ENCODE measurements at places on chromosomes 12 and 14.

DNA sequence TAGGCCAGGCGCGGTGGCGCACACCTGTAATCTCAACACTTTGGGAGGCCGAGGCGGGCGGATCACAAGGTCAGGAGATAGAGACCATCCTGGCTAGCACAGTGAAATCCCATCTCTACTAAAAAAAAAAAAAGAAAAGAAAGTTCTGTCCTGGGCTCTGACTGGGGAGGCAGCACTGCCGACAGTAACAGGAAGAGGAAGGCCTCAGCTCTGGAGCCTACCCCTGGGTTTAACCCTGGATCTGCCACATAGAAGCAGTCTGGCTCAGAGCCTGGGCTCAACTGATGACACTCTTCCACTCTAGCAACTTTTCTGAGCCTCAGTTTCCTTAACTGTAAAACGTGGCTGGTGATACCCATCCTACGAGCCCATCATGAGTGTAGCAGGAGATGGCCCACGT lies 60.5 kb downstream of the ACTN1 start:
- DNase-seq: no peak

- no peak for DNase-seq
Observed at GRCh38 chr14:94392510-94392935, 4.1 kb upstream of the SERPINA1 start.

DNA sequence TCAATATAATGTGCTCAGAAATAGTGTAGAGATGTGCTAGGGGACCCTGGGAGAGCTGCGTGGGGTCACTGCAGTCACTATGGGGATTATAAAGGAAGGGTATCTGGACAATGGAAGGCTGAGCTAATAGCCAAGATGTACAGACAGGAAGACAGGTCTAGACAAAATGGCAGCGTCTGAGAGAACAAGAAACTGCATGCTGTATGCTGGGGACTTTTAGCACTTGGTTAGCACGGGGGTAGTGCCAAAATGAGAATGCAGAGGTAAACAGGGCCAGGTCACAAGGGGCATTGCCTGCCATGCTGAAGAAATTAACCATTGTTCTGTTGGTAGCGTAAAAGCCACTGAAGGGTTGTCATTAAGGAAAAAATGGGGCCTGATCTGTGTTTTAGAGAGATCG lies 308.2 kb downstream of the EMP1 start:
- DNase-seq: no peak

- DNase-seq: no peak
Observed at GRCh38 chr14:38723277-38723676, 379.8 kb downstream of the SEC23A start.

- no peak for DNase-seq
Observed at GRCh38 chr12:113069751-113070116, 13.2 kb downstream of the DTX1 start.

- no peak for DNase-seq
Observed at GRCh38 chr12:122062832-122063693, 15.5 kb upstream of the MLXIP start.

GRCh38 chr12:120678572-120678971 lies 8.4 kb upstream of the MLEC start:
- no peak for DNase-seq

DNA sequence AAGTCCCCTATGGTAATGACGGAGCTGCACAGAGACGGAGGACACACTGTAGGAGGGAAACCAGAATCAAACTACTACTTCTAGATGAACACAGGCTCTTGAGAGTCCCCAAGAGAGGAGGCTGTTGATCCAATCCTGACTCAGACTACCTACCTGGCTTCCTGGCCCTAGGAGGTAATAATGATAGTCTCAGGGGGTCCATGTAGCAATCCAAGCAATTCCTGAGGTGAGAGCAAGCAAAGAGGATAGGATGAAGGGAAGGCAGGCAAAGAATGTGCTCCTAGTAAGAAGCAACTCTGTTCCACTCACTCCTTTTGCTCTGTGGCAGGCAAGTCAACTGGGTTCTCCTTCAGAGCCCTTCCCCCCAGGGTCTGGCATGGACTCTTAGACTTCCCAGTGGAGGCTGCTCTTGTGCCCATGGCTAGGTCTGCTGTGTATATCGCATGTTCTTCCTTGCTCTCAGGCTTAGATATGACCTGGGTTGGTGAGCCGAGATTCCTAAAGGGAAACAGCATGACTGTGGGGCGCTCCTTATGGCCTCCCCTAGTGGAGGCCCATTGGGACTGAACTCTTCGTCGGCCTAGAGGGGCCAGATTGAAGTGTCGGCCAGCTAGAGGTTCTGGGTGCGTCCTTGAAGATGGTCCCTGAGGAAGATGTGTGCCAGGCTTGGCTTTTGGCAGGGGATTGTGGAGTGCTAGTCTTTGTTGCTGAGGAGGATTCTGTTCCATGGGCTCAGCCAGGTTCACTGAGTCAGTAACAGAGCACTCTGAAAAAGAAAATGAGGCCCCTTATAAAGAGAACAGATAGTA lies 2.1 kb downstream of the TINF2 start:
- DNase-seq: no peak

DNA sequence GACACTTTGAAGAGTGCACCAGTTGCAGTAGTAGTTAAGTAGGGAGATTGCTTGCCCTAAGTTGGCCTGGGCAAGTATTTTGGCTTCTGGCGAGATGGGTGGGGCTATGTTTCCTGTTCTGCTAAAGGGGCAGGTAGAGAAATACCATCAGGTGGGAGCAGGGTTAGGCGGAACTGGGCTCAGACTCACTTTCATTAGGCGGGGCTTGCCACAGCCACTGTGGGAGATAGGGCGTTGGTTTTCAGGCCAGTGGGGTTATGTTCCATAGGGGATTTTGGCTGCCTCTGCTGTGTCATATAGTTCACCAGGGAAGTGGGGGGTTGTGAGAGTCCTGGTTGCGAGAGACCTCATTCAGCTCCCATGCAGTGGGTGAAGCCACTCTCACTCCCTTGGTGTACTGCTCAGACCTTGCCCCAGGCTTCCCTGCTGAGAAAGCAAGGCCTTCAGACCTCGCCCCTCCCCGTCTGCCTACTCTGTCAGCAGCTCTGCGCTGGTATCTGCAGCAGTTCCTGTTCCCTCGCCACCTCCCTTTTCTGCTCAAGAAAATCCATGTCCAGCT lies 43.3 kb downstream of the AEBP2 start:
- no peak for DNase-seq

GRCh38 chr12:12986775-12987331 lies 13.2 kb downstream of the HEBP1 start:
- no peak for DNase-seq

- no peak for DNase-seq
Observed at GRCh38 chr14:75303381-75303789, 24.8 kb downstream of the FOS start.

DNA sequence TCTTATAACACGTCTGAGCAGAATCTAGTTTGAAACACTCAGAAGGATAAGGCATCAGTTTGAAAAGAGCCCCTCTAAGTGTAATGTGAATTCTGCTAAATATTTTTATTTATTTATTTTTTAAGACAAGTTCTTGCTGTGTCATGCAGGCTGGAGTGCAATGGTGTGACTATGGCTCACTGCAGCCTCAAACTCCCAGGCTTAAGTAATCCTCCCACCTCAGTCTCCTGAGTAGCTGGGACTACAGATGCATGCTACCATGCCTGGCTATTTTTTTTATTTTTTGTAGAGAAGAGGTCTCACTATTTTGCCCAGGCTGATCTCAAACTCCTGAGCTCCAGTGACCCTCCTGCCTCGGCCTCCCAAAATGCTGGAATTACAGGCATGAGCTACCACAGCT lies 225.9 kb upstream of the SEL1L start:
- DNase-seq: no peak

DNA sequence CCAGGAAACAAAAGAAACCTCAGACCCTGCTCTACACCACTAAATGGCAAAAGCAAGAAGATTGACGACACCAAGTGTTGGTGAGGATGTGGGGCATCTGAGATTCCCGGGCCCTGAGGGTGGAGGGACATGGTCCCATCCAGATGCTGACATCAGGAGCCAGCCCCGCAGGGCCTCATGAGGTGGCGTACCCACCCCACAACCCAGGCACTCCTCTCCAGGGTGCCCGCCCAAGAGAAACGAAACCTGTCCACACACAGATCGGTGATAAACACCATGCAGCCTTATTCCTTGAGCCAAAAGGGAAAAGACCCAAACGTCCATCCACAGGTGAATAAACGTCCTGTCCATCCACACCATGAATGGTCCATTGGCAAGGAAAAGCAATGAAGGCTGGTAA lies 54.8 kb upstream of the C14orf180 start:
- DNase-seq: no peak

DNA sequence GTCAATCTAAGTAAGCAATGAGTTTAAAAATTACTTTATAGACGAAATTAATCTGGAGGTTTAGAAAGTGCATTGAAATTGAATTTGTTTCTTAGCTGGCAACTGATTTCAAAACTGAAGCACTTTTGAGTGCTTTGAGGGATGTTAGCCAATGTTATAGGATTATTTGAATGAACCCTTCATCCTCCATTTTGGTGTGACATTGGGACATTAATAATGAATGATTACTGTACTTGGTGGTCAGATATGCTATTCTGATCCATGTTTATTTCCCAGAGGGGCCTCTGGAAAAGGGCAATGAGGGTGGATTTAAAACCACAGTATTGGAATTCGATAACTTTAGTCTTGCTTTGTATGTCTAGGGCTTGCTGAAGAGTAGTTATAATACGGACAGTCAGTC lies 183.2 kb downstream of the AKAP6 start:
- DNase-seq: no peak

DNA sequence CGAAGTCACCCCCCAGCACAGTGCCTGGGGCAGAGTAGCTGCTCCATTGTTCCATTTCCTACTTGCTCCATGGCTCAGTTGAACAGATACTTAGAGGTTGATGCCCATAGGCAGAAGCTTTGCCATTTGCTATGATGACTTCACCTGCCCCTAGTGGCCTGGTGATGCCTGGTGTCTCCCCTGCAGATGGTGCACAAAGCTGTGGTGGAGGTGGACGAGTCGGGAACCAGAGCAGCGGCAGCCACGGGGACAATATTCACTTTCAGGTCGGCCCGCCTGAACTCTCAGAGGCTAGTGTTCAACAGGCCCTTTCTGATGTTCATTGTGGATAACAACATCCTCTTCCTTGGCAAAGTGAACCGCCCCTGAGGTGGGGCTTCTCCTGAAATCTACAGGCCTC lies 10.6 kb downstream of the SERPINA5 start:
- no peak for DNase-seq

GRCh38 chr12:124422570-124423523 lies 128.0 kb downstream of the RFLNA start:
- DNase-seq: peak; percentile 64

GRCh38 chr12:91777268-91777992 lies 368.2 kb downstream of the BTG1 start:
- DNase-seq: no peak

DNA sequence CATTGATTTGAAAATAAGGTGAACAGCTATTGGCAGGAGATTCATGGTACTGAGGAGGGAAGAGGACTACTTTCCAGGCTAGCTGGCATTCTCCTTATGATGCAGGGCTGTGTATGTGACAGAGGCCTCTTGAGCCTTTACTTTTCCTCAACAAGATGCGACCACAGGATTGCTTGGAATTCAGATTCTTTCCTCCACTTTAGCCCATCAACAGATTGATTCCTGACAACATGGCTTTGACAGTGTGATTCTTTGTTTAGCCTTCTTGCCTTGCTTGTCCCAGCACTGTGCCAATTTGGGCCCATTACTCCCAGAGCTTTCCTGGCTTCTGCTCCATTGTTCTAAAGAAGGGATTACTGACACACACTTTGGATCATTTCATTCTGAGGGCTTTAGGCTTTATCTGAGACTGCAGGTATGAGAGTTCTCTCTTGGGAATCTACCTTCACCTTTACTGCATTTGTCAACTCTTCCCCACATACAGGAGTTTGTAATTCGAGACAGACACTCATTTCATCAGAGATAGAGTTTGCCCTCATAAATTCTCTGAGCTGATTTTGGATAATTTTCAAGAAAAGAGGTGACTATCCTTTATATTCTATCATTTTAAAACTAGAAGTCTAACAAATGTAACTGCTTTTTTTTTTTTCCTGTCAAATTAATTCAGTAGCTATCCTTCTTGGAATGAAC lies 206.4 kb upstream of the GZMB start:
- no peak for DNase-seq

GRCh38 chr14:37172024-37172869 lies at the start of gene SLC25A21:
TSS of gene SLC25A21 (minus strand) at chr14:37172606.
- peak; percentile 16 for DNase-seq

GRCh38 chr12:65279369-65280112 lies 1.1 kb downstream of the MSRB3 start:
- no peak for DNase-seq

GRCh38 chr12:95820096-95820703 lies 29.6 kb upstream of the NTN4 start:
- no peak for DNase-seq

DNA sequence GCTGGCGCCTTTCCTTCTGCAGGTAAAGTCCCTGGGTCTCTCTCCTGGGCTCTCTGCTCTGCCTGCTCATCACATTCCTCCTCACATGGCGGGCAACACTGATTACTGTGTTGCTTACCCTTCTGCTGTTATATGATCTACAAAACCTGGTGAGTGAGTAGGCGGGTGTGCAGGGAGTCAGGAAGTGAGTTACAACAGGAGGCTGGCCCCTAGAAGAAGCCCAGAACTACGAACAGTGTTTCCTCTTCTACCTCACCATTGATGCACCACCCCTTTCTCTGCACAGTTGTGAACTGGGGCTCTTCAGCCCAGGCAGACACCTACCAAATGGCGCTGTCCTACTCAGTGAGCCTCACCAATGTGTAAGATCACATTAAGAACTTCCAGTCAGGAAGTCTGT lies 4.9 kb upstream of the KLHL33 start:
- DNase-seq: no peak

GRCh38 chr12:89695100-89695499 lies 13.5 kb downstream of the ATP2B1 start:
- no peak for DNase-seq

GRCh38 chr12:96193725-96194575 lies at the start of gene ELK3:
TSS of gene ELK3 (plus strand) at chr12:96194375.
- no peak for DNase-seq

DNA sequence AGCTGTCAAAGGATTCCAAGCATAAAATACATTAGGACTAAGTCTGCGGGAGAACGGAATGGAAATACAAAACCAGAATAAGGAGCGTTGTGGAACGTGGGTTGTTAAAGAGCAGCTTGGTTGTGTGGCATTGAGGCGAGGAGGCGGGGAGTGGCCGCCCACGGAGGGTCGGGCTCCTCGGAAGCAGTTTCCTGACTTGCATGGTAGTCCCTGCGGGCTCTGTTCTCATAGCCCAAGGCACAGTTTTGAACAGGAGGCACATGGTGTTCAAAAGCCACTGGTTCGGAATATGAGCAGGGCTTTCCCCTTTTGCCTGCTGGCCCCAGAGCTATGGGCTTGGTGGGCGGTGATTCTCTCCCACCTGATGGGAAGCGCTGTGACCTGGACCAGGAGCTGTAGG lies 12.2 kb downstream of the DDX51 start:
- no peak for DNase-seq

DNA sequence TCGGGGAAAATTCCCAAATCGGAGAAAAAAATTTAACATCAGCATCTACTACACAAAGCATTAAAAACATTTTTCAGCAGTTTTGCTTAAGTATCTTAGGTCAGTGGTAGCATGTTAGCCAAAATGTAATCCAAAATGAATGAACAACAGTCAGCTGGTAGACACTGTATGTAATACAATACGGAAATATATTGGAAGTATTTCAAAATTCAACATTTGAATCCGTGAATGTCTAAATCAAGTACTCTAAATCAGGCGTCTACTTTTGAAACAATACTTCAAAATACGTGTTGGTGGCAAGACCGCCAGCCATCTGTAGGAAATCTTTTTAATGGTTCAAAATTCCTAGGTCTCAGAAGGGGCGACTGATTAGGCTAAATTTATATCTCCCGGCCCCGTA lies 1.1 kb downstream of the SCAF11 start:
- DNase-seq: no peak

GRCh38 chr12:94792693-94793092 lies 142.3 kb upstream of the TMCC3 start:
- DNase-seq: no peak

- no peak for DNase-seq
Observed at GRCh38 chr14:89108608-89109007, 284.2 kb downstream of the TTC8 start.
